Retina (tissue), 1 donor: ENCODE measurements at places on chromosomes 2 and 18.

DNA sequence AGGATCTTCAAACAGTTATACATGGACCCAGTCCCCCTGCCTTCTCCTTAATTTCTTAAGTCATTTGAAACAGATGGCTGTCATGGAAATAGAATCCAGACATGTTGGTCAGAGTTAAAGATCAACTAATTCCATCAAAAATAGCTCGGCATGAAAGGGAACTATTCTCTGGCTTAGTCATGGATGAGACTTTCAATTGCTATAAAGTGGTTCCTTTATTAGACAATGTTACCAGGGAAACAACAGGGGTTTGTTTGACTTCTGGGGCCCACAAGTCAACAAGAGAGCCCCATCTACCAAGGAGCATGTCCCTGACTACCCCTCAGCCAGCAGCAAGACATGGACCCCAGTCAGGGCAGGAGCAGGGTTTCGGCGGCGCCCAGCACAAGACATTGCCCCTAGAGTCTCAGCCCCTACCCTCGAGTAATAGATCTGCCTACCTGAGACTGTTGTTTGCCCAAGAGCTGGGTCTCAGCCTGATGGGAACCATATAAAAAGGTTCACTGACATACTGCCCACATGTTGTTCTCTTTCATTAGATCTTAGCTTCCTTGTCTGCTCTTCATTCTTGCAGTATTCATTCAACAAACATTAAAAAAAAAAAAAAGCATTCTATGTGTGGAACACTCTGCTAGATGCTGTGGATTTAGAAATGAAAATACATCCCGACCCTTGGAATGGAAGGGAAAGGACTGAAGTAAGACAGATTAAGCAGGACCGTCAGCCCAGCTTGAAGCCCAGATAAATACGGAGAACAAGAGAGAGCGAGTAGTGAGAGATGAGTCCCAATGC is 4.6 kb downstream of the TTR start:
- no peak for DNase-seq

- no peak for DNase-seq
These were observed 53.9 kb downstream of the SPATS2L start for GRCh38 chr2:200360364-200360763.

GRCh38 chr2:3754795-3755194 is 51.4 kb downstream of the DCDC2C start:
- no peak for DNase-seq

DNA sequence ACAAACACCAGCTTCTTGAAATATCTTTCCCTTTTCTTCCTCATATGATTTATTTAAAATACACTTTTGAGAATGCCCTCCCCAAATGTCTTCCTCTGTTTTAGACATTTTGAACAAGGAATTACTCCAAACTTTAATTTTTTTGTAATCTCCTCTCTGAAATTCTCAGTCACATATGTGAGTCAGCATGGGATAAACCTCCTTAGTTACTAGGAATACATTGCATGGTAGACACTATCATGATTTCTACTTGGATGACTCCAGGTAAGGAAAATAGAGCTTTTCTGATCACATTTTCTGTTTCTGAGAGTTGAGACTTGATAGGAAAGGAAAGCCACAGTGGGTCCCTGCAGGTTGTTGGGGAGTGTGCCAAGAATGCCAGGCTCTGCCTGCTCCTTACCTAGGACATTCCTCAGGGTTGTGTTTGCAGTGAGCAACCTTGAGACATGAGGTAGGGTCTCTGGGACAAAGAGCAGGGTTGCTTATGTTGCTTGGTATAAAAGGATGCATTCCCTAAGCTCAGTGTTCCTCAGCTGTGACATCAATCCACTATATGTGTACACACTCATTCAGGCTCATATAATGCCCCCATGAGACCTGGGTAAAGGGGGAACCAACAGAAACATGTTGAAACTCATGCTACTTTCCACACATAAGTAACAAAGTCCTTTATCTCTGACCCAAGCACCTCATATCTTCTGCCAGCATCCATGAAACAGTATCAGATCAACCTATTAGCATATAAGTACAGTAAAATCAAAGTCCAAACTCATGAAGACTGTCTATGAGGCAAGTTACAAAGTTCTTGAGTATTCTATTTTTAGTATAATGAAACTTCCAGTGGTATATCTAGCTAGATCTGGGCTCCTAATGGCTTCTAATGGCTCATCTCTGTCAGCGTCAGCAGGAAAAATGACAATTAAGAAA is 112.8 kb upstream of the SCN1A start:
- DNase-seq, result no peak

- no peak for DNase-seq
These were observed 74.1 kb downstream of the RND3 start for GRCh38 chr2:150413366-150413765.
